ENCODE measurements at places on chromosomes 1 and 21. TPM values are rescaled to one million over a fixed set of nuclear protein-coding genes. Genes with fewer than 3 reads are reported as not detected.

Gene OR2T11
- total RNA-seq = not detected

Gene HOOK1
- not detected for total RNA-seq

Gene ZNF687
- 5.7 TPM for total RNA-seq

Gene NBPF6
- not detected for total RNA-seq

Gene TTLL10
- total RNA-seq = not detected

Gene RABIF
- 6.9 TPM for total RNA-seq

Gene TMEM200B
- 4.8 TPM for total RNA-seq

Gene KLHDC9
- total RNA-seq = 0.18 TPM

Gene LCE2A
- total RNA-seq = not detected

Gene NUP133
- 30.5 TPM for total RNA-seq

Gene SV2A
- 16.4 TPM for total RNA-seq

Gene NKAIN1
- under 0.01 TPM for total RNA-seq

Gene PAQR6
- not detected for total RNA-seq

Gene CAMK2N1
- total RNA-seq = 10.2 TPM

Gene KPRP
- total RNA-seq = not detected

Gene PSMB4
- 457 TPM for total RNA-seq

Gene HS2ST1
- 13.1 TPM for total RNA-seq

Gene TMEM82
- not detected for total RNA-seq

Gene OPTC
- not detected for total RNA-seq

Gene KIF14
- 10.8 TPM for total RNA-seq

Gene RCAN3
- 5.9 TPM for total RNA-seq

Gene FCRL4
- total RNA-seq = not detected

Measured in IMR-90 (cell line).